ENCODE measurements at places on chromosomes 11 and 22. TPM values are rescaled to one million over a fixed set of nuclear protein-coding genes. Genes with fewer than 3 reads are reported as not detected.

The SAA1 gene
- not detected for polyA plus RNA-seq

The CATSPERZ gene
- not detected for polyA plus RNA-seq

The OR51B5 gene
- 0.54 TPM for polyA plus RNA-seq

The ARAP1 gene
- polyA plus RNA-seq, result 1.3 TPM

The SYTL2 gene
- 6.2 TPM for polyA plus RNA-seq

The AIFM3 gene
- 3.9 TPM for polyA plus RNA-seq

The NRIP3 gene
- 14.6 TPM for polyA plus RNA-seq

The BDNF gene
- polyA plus RNA-seq, result 0.91 TPM

The TBC1D10A gene
- polyA plus RNA-seq, result 1.1 TPM

The ST14 gene
- polyA plus RNA-seq, result not detected

The PRRG4 gene
- 0.07 TPM for polyA plus RNA-seq

The ENTHD1 gene
- polyA plus RNA-seq, result not detected

The ACRV1 gene
- polyA plus RNA-seq, result 0.56 TPM

The CFAP300 gene
- 1.7 TPM for polyA plus RNA-seq

The BTG4 gene
- polyA plus RNA-seq, result not detected

The TRIM48 gene
- not detected for polyA plus RNA-seq

The C11orf16 gene
- polyA plus RNA-seq, result not detected

The CALCB gene
- not detected for polyA plus RNA-seq

The FADS1 gene
- polyA plus RNA-seq, result 34.0 TPM

The CHID1 gene
- polyA plus RNA-seq, result 47.8 TPM

The DGCR8 gene
- polyA plus RNA-seq, result 4.5 TPM

The GTSE1 gene
- polyA plus RNA-seq, result not detected

The MCAM gene
- 96.9 TPM for polyA plus RNA-seq

The C22orf23 gene
- polyA plus RNA-seq, result 4.0 TPM

The PSMD13 gene
- 84.5 TPM for polyA plus RNA-seq

The MS4A6A gene
- not detected for polyA plus RNA-seq

The SCGB1C1 gene
- not detected for polyA plus RNA-seq

The KCNQ1 gene
- polyA plus RNA-seq, result not detected

The KRTAP5-9 gene
- not detected for polyA plus RNA-seq

The TMPRSS13 gene
- not detected for polyA plus RNA-seq

The TRPM5 gene
- not detected for polyA plus RNA-seq

The STK33 gene
- 6.0 TPM for polyA plus RNA-seq

The PRR33 gene
- not detected for polyA plus RNA-seq

The GDPD4 gene
- polyA plus RNA-seq, result not detected

The NAV2 gene
- 0.36 TPM for polyA plus RNA-seq

The OR6A2 gene
- polyA plus RNA-seq, result not detected

The LRRC55 gene
- polyA plus RNA-seq, result 0.07 TPM

The GRM5 gene
- 6.9 TPM for polyA plus RNA-seq

The HBG2 gene
- polyA plus RNA-seq, result not detected

The MPZL2 gene
- not detected for polyA plus RNA-seq

The TNNI2 gene
- polyA plus RNA-seq, result not detected

The PGM2L1 gene
- 3.3 TPM for polyA plus RNA-seq

The CDC42EP1 gene
- polyA plus RNA-seq, result 0.28 TPM

The GAL3ST3 gene
- polyA plus RNA-seq, result 8.7 TPM

The UBQLN3 gene
- polyA plus RNA-seq, result not detected

The MMP12 gene
- polyA plus RNA-seq, result not detected

The WT1 gene
- polyA plus RNA-seq, result 10.4 TPM

The CLCF1 gene
- not detected for polyA plus RNA-seq

The OR52J3 gene
- not detected for polyA plus RNA-seq

The C11orf42 gene
- not detected for polyA plus RNA-seq

The XKR3 gene
- polyA plus RNA-seq, result not detected

The OR4C5 gene
- polyA plus RNA-seq, result not detected

The OMP gene
- polyA plus RNA-seq, result not detected
